ENCODE measurements at places on chromosomes 1 and 21. TPM values are rescaled to one million over a fixed set of nuclear protein-coding genes. Genes with fewer than 3 reads are reported as not detected.

GJA5 gene
- total RNA-seq = 11.3 TPM

TDRD5 gene
- total RNA-seq = not detected

CFAP107 gene
- total RNA-seq = not detected

DNA sequence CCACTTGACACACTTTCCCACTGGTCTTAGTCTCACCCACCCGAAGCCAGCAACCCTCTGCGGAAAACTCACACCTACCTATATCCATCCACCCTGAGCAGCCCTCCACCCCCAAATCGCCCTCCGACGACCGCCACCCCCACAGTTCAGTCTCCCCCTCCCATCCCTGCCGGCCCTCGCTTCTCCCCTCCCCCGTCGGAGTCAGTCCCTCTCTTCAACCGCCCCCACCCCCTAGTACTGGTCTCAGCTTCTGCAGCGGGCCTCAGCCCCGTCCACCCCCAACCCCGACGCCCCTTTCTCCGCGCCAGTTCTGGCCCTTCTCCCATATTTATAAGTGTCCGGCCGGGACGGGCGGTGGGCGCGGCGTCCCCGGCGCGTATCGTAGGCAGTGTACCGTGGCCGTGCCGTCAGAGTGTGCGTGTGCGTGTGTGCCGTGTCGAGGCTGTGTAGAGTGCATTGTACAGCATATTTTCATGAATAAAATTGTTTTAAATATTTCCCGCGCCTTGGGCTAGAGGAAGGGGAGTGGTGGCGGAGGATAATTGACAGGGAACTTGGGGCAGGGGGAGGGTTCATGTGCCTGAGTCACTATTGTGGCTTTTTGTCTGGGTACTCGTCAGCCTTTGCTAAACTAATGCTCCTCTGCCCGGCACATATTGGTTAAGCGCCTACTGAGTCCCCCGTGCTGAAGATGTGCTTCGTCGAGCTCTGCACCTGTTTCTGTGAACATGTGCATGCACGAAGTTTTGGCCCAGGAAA is 22.0 kb downstream of the FOXO6 start:
- DNase-seq = no peak

- DNase-seq = no peak
Measured at GRCh38 chr1:173332026-173332425, 124.9 kb upstream of the TNFSF4 start.

DNA sequence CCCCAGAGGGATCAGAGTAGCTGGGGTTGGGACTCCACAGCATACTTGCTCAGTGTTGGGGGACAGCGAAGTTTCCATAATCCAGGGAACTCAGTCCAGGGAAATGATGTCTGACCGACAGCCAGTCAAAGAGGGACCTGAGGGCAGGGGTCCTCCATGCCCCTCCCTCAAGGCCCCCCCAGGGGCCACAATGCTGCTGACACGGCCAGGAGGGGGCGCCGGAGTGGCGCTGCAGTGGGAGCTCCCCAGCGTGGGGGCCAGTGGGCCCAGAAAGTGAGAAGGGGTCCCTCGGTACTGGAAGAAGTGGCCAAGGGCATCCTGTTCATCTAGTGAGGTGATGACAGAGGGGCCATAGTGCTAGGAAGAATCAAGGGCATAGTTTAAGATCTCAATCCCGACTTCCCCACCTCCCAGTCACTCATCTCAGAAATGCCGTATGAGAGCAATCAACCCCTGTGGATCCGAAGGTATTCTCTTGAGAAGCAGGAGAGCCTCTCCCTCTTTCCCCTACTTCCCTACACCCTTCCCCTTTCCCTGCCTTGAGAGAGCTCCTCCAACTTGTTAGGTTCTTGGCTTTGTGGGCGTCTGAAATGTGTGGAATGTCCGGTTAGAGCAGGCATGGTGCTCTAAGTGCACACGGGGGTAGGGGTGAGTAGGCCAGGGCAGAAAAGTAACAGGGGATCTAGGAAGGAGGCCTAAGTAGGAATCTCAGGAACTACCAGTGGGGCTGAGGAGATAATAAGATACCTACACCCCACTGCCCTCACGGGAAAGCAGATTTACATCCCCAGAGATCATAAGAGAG is 4.1 kb downstream of the NUDT17 start:
- DNase-seq = no peak

- DNase-seq = no peak
Measured at GRCh38 chr1:233138788-233139585, 156.5 kb downstream of the PCNX2 start.

DNA sequence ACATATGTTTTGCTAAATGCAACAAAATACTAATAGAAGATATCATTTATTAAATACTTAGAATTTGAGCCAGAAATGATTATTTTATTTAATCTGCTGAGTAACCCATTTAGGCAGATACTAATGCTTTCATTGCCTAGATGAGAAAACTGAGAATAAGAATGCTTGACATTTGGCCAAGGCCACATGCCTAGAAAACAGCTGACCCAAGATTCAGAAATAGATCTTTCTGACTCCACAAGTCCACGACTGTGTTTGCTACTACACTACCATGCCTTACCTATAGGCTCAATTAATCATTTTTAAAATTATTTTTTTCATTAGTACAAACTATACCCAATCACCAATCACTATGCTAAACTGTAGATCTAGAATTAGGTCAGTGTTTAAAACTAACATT is 129.7 kb downstream of the ATP1B1 start:
- no peak for DNase-seq

GRCh38 chr1:23069149-23069548 is 49.9 kb downstream of the KDM1A start:
- DNase-seq = no peak

Data from Right ventricle myocardium inferior (tissue), 1 donor.